ENCODE measurements at places on chromosomes 6 and 20.

GRCh38 chr6:105179244-105180065 lies at the start of gene POPDC3:
POPDC3 (minus strand) TSS chr6:105180014; CDS start chr6:105161909, 18,105 bp downstream.
- peak; percentile 69 for DNase-seq

- DNase-seq: no peak
Measured at GRCh38 chr6:46201702-46202101, 30.9 kb upstream of the ENPP5 start.

GRCh38 chr20:54491506-54491905 lies 16.1 kb downstream of the DOK5 start:
- no peak for DNase-seq

DNA sequence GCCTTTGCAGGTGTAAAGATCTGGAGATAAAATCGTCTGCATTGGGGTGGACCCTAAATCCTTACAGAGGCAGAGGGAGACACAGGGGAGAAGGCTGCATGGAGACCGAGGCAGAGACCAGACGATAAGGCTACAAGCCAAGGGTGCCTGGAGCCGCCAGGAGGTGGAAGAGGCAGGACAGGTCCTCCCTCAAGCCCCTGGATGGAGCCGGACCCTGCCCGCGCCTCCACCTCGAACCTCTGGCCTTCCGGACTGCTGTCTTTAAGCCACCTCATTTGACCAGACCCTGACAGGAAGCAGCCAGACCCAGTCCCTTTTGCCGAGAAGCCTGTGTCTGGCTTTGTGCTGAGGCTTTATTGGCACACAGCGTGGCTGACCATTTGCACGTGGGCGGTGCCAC lies 183.8 kb downstream of the TAF4 start:
- no peak for DNase-seq

- no peak for DNase-seq
Measured at GRCh38 chr6:15287670-15288375, 42.0 kb downstream of the JARID2 start.

DNA sequence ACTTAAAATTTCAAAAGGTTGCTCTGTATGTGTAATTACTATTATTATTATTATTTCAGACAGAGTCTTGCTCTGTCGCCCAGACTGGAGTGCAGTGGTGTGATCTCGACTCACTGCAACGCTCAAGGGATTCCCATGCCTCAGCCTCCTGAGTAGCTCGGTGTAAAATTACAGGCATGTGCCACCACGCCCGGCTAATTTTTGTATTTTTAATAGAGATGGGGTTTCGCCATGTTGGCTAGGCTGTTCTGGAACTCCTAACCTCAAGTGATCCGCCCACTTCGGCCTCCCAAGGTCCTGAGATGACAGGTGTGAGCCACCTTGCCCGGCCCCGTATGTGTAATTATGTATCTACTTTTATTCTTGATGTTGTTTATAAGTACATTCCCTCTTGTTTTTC lies 65.3 kb upstream of the ZNF217 start:
- DNase-seq: no peak

- peak; percentile 46 for DNase-seq
Measured at GRCh38 chr6:86357877-86358276, 579.5 kb upstream of the HTR1E start.

- DNase-seq: no peak
Measured at GRCh38 chr6:156720691-156721685, 56.2 kb upstream of the ARID1B start.

GRCh38 chr6:84278321-84278998 lies 51.0 kb upstream of the CEP162 start:
- DNase-seq: no peak

DNA sequence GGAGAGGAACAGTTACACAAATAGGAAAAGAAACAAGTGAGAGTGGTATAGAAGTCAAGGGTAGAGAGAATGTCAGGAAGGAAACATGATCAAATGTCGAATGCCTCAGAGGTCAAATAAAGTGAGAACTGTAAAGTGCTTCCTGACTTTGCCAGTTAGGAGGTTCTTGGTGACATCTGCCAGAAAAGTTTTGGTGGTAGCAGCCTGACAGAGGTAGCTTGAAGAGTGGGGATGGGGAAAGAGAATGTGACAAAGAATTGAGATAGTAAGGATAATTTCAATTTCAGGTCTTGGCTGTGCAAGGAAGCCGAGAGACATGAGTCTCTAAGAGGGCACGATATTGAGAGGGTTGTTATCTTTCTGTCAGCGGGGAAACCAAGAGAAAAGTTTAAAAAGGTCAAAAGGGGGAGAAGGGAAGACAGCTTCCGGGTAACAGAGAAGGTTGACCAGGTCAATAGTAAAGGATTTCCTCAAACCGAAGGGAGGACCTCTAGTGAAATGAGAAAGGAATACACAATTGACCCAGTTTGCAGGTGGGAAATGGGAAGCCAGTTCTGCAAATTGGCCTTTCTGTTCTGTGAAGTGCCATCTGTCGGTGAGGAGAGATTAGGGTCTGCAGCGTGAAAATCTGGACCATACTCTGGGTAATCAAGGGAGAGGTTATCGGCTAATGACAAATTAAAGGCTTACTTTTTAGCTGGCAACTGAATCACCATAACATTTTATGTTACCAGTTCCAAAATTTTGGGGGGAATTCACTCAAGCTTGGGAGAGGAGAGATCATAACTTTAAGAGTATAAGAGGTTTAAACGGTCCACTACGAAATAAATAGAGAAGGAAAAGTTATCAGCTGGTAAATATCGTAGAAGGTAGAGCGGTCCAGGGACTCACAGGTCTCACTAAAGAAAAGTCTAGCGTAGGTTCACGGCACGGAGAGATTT lies 973 bp upstream of the BRD2 start:
- no peak for DNase-seq

DNA sequence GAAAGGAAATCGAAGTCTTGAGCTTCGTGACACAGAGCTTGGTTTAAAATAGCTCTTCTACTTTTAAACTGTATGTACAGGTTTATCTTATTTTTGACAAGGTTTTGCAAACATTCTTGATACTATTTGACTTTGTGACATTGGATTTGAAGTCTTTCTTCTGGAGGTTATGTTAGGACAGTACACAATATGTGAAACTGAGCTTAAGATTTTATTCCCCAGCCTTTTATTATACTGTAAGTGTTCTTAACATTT lies 95.2 kb upstream of the BTBD3 start:
- no peak for DNase-seq

DNA sequence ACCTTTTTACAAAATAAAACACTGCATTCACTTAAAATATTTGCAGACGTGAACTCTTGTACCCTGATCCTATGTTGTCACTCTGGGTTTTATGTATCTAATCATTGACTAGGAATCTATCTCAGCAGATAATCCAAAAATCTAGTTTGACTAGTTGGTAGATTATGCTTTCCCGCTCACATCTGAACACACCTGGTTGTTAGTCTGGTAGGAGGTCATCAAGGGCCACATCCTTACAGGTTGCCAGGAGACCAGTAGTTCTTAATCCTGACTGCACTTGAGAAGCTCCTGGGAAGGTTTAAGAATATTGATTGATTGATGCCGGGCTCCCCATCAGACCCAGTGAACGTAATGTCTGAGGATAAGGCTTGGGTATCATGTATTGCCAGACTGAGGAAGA lies 104.4 kb downstream of the MTHFD1L start:
- DNase-seq: no peak

DNA sequence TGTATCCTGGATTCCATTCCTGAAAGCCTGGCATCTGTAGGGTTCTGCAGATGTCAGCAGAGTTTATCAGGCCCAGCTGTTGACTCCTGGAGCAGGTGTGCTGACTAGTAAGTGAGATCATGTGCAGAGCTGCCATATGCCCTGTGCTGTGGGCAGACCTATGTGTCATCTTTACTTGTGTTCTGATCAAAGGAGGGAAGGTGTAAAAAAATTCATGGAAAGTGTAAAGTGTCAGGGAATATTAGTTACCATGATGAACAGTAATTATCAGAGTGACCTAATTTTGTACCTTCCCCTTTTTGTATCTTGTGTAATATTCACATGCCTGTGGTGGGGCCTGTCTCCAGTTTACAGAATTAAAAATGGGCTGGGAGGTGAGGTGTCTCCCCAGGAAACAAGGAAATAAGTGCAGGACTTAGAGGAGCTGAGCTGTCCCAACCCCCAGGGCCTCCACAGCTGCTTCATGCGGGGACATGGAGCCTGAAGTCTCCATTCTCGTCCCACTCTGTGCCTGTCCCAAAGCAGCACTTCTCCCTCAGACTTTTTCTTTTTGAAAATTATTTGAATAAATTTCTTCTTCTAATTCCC lies 148.2 kb upstream of the GGTLC1 start:
- DNase-seq: no peak

- no peak for DNase-seq
Measured at GRCh38 chr20:2086177-2086979, 15.2 kb upstream of the STK35 start.

- DNase-seq: no peak
Measured at GRCh38 chr20:10854976-10855375, 181.2 kb upstream of the JAG1 start.

GRCh38 chr20:48210111-48211027 lies 425.1 kb upstream of the SULF2 start:
- no peak for DNase-seq

DNA sequence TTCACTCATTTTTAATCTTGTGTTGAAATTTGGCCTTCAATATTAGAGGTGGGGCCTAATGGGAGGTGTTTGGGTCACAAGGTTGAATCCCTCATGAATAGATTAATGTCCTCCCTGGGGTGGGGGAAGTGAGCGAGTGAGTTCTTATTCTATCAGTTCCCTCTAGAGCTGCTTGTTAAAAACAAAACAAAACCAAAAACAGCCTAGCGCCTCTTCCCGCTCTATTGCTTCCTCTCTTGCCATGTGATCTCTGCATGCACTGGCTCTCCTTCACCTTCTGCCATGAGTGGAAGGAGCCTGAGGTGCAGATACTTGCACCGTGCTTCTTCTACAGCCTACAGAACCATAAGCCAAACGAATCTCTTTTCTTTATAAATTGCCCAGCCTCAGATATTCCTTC lies 89.6 kb upstream of the SLC35F1 start:
- DNase-seq: no peak

GRCh38 chr6:162728706-162729105 lies 932 bp downstream of the PACRG start:
- DNase-seq: no peak

- DNase-seq: no peak
Measured at GRCh38 chr6:72414657-72415056, 207.2 kb upstream of the KCNQ5 start.

- DNase-seq: no peak
Measured at GRCh38 chr6:42300701-42301100, 83.0 kb upstream of the MRPS10 start.

DNA sequence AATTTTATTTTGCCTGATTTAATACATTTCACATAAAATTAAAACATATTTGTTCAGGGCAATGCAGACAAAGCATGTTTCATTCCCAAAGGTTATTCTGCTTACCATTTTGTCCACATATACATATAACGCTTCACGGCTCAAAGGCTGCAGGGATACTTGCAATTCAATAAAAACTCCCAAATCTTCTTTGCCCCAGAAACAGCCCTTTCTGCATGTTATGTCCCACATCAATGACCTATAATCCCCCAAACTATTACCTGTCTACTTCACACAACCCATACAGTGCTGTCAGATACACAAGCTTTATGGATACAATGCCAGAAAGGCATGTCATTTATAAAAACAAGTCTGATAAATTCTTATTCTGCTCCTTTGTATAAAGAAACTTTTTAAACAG lies 20.2 kb downstream of the SNX5 start:
- no peak for DNase-seq

DNA sequence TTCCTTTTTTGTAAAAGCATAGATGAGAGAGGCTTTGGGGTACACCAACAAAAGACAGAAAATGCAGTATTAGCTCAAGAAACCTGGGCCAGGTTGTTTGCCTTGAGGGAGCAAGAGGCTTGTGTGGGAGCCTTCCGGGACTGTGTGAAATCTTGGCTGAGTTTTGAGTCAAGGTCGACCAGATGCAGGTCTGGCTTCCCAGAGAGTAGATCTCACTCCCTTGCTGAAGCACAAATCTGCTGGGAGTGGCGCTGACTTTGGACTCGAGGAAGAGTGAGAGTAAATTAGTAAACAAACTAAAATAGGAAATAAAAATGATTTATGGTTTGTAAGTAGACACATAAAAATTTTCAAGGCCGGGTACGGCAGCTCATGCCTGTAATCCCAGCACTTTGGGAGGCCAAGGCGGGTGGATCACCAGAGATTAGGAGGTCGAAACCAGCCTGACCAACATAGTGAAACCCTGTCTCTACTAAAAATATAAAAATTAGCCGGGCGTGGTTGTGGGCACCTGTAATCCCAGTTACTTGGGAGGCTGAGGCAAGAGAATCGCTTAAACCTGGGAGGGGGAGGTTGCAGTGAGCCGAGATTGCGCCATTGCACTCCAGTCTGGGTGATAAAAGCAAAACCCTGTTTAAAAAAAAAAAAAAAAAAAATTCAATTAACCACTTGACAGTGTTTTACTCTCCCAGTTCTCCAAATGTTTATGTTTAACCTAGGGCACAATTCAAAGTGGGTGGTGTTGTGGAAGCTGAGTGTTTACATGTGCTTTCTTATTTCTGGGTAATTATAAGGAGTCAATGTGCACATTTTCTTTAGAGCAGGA lies 27.7 kb upstream of the EDN1 start:
- DNase-seq: no peak

DNA sequence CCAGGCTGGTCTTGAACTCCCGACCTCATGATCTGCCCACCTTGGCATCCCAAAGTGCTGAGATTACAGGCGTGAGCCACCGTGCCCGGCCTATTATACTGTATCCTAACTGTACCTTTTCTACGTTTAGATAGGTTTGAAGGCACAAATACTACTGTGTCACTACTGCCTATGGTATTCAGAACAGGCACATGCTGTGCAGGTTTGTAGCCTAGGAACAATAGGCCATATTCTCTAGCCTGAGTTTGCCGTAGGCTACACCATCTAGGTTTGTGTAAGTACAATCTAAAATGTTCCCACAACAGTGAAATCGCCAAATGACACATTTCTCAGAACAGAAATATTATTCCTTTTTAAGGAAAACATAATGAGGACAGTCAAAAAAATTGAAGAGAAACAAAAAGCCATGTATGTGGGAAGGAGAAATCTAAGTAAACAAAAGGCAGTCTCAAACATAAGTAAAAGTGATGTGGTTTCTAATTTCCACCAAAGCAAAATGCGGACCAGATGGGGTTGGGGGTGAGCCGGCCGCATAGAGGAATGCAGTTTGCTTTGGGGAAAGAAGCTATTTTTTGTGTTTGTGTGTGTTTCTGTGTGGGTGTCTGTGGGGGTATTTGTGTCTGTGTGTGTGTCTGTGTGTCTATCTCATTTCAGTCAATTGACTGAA lies 192.6 kb upstream of the SALL4 start:
- DNase-seq: no peak

GRCh38 chr6:9138936-9139335 lies 703.6 kb upstream of the SLC35B3 start:
- no peak for DNase-seq

GRCh38 chr6:117264369-117264691 lies 1.0 kb upstream of the VGLL2 start:
- no peak for DNase-seq

DNA sequence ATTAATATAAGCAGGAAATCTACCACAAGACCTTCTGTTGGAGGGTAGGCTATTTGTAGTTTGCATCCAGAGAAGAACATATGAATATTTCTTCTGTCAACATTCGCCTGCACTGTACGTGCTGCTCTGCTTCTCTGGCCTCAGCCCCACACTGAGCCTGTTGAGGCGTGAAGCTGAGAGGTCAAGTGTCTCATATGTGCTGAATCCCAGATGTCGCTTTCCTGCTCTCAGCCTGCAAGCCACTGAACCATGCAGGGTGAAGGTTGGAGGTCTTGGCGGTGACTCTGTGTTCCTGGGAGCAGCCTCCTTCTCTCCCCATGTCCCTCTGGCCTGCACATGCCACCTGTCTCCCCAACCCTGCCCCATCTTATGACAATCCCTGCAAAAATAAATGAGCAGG lies 83.6 kb downstream of the TMEM170B start:
- DNase-seq: peak; percentile 50

Data from nephron progenitor cell (in vitro differentiated cells).